Osteocyte (in vitro differentiated cells): ENCODE measurements at places on chromosomes 4 and X. TPM values are rescaled to one million over a fixed set of nuclear protein-coding genes. Genes with fewer than 3 reads are reported as not detected.

The DKK2 gene
- total RNA-seq: 203 and 206 TPM in 2 replicates

The NWD2 gene
- total RNA-seq: not detected in 2 replicates

The ADD1 gene
- total RNA-seq: 273 and 274 TPM in 2 replicates

The TMEM154 gene
- total RNA-seq: 0.60 and 1.4 TPM in 2 replicates

The GAB3 gene
- total RNA-seq: 0.78 and 1.1 TPM in 2 replicates

The BTK gene
- not detected in 2 replicates for total RNA-seq

The SPANXN3 gene
- not detected in 2 replicates for total RNA-seq

The FABP2 gene
- 0.13 TPM in 1 of 2 replicates, not detected in the other for total RNA-seq

The DIPK2B gene
- total RNA-seq: not detected in 2 replicates

The EIF2S3 gene
- total RNA-seq: 360 and 369 TPM in 2 replicates

The NPY2R gene
- total RNA-seq: not detected in 2 replicates

The FAM114A1 gene
- 120 and 139 TPM in 2 replicates for total RNA-seq

The FUNDC2 gene
- total RNA-seq: 58.6 and 65.1 TPM in 2 replicates

The TENM3 gene
- 78.3 and 85.2 TPM in 2 replicates for total RNA-seq

The LDOC1 gene
- total RNA-seq: 38.0 and 39.0 TPM in 2 replicates

The GAGE13 gene
- not detected in 2 replicates for total RNA-seq

The EMCN gene
- total RNA-seq: 3.3 and 4.1 TPM in 2 replicates

The EPHA5 gene
- 137 and 149 TPM in 2 replicates for total RNA-seq
